ENCODE measurements at places on chromosomes 5 and 9.

- no peak for DNase-seq
Measured at GRCh38 chr9:106707738-106708474, 155.1 kb upstream of the ZNF462 start.

DNA sequence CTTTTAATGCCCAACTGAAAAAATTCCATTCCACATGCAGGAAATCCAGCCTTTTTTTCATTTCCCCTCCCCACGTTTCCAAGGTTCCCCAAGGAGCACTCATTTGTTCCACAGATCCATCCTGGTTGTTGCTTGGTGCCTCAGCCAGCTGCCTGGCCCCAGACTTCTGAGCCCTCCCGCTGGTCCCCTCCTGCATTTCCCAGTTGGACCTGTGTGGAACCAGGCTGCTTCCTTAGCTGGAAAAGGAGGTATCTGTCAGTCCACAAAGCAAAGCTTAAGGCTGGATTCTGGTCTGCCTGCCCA lies 44.8 kb downstream of the ANGPTL2 start:
- DNase-seq = no peak

DNA sequence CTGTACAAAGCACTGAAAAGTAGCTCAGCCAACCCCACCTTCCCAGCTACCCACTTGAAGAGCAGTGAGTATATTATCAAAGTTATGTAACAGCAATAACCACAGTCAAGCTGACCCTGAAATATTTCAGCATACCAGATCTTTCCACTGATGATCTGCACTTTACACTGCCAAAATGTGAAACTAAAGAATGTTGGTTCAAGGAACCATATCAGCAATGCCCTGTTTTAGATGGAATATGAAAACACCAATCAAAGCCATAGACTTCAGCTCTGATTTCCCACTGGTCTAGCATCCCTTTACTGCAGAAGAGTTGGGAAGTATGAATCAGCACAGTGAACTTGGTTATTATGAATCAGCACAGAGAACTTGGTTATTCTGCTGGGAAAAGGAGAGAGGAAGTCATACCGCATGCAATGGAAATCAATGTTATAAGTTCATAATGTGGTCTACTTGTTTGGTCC lies 20.0 kb downstream of the CEMIP2 start:
- DNase-seq = peak; percentile 91

DNA sequence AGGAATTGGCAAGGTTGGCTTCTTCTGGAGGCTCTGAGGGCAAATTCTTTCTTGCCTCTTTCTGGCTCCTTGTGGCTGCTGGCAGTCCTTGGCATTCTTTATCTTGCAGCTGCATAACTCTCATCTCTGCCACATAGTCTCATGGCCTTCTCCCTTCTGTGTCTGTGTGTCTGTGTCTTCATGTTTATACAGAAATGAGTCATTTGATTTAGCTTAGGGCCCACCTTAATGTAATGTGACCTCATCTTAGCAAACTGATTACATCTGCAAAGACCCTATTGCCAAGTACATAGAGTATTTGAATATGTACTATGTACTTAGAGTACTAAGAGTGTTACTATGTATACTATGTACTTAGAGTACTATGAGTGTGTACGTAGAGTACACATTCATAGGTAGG lies 122.5 kb downstream of the RFK start:
- DNase-seq = peak; percentile 2

DNA sequence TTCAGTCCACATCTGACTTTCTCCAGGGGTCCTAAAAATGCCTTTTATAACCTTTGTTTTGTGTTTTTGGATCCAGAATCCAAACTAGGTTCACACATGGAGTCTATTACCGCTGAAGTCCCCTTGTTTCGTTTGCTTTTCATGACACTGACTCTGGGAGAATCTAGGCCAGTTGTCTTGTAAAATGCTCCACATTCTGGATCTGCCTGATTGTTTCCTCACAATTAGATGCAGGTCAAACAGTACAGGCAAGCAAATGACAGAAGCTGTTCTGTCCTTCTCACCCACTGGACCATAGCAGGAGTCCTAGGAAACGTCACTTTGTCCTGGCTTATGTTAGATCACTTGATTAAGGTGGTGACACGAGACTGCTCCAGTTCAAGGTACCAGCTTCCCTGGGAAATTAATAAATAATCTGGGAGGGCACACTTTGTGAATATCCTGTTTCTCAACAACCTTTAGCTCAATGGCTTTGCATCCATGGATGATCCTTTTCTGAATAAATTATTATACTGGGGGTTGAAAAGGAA lies 34.1 kb downstream of the FABP6 start:
- DNase-seq = no peak

GRCh38 chr5:74634611-74635286 lies 5.8 kb downstream of the ENC1 start:
- no peak for DNase-seq

GRCh38 chr9:14144215-14144614 lies 169.7 kb downstream of the NFIB start:
- no peak for DNase-seq

GRCh38 chr9:87455407-87455806 lies 42.3 kb upstream of the DAPK1 start:
- no peak for DNase-seq

GRCh38 chr5:53590759-53591158 lies 30.3 kb downstream of the NDUFS4 start:
- DNase-seq = no peak

DNA sequence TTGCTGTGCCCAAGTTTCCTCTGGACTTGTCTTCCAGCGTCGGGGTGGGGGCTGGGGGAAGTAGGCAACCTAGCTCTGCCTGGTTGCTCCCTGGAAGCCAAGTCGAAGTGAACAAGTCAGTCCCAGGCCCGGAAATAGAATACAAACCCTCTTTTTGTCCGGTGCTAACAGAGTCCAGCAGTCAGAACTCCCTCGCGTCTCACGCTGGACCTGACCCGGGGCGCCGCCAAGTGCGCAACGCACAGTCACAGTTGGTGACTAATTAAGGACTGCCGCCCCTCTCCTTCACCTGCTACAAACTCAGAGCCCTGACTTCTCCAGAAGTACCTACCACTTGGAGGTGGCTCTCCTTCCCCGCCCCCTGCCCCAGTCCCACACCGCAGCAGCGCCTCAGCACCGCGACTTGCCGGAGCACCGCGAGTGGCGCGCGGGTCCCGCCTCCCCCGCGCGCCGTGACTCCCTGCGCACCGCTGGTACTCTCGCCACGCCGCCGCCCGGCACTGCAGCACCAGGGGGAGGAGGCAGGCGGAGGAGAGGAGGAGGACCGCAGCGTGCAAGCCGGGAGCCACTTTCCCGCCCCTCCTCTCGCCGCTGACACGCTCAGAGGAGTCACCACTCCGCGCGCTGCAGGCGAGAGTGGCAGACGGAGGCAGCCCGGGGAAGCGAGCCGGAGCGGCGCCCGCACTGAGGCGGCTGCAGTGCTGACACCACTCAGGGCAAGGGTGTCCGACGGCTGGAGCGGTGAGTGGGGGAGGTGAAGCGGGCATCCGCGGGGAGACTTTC lies at the start of gene SV2C:
Gene SV2C (plus strand): TSS at position 612 of the 783 bp plus-strand sequence. CDS start 48,368 bp downstream, outside the sequence.
- DNase-seq = peak; percentile 19

DNA sequence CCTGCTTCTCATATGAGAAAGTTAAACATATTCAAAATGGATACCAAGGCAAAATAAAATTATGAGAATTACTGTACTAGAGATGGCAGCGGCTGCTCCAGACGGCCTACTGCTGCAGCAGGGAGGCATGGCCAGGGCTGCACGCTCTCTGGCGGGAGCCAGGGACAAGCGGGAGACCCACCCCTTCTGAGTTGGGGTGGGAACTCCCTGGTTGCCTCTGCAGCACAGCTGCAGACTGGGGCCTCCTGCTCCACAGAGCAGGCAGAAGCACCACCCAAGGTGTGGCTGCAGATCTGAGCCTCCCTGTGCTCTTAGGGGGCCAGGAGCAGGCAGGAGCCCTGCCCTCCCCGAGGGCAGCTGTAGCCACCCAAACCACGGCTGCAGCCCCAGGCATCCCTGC lies 2.3 kb upstream of the AUH start:
- no peak for DNase-seq

DNA sequence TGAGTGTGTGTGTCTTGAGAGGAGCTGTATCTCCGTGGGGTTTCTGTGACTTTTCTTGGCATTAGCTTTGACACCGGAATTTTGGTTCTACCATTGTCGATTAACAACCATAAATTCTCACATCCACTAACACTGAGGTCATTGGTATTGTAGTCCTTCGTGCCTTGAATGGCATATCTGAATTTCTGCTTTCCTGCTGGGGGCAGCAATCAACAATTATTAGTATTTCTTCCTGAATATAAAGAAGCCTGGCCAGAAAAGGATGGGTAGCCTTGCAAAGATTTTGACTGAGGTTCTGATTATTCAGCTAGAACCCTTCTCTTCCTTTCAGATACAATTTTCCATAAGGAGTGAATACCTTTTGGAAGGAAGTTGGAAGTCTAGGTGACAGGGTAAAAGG lies 33.5 kb upstream of the SHOC1 start:
- DNase-seq = peak; percentile 41

DNA sequence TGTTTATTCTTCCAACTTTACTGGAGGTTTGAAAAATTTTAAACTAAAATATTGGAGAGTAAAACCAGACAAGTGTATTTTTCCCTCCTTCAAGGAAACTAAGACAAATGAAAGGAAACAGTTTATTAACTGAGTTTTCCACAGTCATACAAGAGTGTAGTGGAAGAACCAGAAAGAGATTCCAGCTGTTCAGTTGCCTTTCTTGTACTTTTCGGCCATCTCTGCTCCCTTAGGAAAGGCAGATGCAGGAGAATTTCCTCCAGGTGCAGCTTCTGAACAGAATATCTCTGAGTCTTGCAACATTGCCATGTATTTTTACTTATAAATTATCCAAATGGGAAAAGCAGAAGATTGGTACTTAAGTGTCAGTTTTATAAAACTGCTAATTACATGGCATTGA lies 217.1 kb downstream of the MAST4 start:
- no peak for DNase-seq

- peak; percentile 93 for DNase-seq
Measured at GRCh38 chr9:121770415-121771273, 119.2 kb downstream of the DAB2IP start.

Measured in fibroblast of skin of right biceps (primary cell).